ENCODE measurements at places on chromosomes 12 and 14.

DNA sequence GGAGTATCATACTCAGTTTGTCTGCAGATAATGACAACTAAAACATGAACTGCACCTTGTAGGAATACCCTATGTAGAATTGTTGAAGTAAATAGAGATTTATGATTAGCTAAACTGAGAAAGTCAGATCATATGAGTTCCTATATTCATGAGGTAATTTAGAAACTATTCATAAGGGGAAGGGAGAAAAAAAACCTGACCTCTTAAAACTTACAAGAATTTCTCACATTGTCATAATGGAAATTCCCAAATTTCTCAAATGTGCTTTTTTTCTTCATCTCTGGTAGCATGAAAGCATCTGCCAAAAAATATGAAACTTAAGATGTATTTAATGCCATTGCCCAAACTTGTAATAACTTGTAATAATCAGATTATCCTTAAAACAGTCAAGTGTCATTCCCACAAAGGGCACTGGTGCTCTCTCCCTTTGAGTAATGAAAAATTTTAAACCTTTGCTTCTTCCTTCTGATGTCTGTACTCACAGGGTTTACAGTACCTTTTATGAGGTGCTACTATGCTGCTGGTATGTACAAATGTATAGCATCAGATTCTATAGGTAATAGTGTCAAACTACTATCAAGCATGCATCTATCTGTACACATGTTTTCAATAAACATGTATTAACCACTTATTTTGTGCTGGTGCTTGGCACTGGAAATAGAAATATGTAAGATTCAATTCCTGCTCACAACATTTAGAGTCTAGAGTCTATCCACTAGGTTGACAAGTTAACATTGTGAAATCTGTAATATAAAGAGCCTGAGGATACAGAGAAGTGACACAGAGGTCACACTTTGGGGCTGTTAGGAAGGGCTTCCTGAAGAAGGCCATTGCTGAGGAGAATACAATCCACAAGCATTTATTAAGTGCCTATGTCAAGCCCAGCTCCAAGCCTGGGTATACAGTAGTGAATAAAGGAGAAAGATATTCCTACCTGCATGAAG, 17.4 kb upstream of the DRAM1 start:
- no peak for DNase-seq

DNA sequence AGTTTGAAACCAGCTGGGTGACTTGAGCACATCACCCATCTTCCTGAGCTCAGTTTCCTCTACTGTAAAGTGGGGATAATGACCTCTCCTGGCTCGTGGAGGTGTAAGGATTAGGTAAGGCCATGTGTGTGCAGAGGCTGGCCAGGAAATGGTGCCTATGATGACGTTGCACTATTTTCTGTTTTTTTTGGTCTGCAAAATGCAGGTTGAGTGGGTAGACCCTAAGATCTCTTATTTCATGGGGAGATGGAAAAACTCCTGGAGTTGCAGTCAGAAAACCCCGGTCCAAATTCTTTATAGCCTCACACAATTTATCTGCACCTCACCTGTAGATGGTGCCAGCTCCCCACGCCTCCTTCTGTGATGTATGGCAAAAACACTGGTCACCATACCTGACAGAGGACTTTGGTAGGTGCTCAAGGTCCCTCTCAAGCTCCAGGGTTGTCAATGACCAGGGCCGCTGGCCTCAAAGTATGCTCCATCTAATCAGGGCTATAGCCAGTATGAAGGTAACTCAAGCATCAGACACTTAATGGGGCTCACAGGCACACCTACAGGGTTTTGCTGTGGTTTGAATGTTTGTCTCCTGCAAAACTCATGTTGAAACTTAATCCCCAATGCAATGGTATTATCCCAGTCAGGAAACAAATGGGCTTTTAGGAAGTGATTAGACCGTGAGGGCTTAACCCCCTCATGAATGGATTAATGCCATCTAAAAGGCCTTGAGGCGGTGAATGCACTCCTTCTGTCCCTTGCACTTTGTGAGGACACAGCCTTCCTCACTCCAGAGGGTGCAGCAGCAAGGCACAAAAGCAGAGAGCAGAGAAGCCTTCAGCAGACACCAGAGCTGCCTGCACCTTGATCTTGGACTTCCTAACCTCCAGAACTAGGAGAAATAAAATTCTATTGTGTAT, 17.6 kb downstream of the C14orf132 start:
- no peak for DNase-seq

DNA sequence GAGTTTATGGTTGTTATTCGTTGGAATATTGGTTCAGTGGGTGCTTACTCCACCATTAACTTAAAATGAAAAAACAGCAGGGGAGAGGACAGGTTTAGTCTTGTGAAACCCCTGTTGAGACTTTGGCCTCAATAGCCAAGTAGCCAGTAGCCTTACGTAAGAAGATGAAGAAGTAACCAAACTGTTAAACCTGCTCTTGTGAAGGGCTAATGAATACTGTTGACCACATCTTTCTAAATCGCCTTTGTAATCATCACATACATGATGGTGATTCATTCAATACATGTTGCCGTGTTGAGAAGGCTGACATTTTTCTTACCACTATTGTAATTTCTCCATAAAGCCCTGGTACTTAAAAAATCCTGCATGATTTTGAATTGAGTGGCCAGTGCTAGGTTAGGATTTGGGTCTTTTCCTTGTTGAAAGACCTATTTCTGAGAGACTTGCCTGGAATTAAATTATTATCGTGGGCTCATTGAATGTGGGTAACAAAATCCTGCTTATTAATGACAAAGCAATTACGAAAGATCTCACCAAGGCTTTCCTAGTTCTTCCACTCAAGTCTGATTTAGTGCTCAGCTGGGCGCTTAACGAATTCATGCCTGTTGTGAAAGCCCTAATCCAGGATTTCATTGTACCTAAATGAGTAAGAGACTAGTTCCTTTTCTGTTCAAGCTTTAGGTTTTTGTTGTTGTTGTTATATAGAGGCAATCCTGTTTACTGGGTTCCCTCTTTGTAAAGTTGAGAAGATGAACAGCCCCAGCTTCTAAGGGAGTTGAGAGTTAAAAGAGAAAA, 333.1 kb downstream of the FUT8 start:
- no peak for DNase-seq

DNA sequence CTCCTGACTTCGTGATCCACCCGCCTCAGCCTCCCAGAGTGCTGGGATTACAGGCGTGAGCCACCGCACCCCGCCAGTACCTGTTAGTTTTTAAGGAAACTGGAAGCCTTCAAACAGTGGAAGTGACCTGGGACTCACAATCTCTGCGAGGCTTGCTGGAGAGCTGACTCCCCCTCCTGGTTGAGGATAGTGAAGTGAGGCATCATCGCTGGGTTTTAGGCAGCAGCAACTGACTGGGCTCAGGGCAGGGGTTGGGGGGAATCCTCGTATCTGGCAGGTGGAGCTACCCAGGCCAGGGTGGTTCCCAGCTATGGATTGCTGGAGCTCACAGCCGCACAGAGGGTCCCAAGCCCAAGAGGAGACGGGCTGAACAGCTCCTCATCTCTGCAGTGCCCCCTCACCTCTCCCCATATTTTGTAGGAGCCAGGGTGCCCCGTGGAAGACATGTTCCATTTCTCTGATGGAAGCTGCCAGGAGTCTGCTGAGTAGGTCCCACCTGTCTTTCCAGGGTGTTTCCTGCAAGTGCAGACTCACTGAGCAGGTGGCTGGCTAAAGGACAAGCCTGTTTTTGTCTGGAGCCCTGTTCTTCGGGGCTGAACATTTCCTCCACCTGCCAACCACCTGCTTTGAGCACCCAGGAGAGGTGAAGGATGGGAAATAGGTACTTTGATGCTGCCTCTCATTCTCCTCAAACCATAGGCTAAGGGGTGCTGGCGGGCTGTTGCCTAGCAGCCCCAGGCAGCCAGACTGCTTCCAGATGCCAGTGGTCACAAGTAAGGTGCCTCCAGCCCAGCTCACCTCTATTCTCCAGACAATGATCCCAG, 3.1 kb downstream of the AVIL start:
- no peak for DNase-seq

DNA sequence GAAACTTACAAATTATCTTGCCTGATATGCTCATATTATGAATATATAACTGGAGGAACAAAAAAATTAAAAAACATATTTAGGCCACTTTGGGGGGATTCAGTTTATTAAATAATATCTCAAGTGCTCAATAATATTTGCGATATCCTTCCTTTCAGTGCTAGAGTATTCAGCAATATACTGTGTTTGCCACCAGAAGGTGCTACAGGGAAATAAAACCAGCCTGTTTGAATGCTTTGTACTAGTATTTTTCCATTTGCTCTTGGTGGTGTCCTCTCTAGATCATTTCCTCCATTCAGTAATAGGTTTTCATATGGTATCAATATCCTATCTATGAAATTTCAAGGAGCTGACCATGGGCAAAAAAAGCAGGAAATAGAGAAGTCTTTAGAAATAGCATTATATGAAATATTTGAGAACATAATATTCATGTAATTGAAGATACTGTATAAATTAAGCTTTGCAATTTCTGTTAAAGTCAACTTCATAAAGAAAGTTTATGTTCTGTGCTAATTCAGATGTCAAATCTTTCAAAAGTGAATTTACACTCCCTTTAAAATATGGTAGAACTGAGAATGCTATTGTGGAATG, 106.2 kb upstream of the NAV3 start:
- no peak for DNase-seq

- DNase-seq = no peak
Observed at GRCh38 chr12:94618995-94619695, 31.2 kb downstream of the TMCC3 start.

GRCh38 chr14:56514663-56515371, 64.8 kb upstream of the TMEM260 start:
- no peak for DNase-seq

DNA sequence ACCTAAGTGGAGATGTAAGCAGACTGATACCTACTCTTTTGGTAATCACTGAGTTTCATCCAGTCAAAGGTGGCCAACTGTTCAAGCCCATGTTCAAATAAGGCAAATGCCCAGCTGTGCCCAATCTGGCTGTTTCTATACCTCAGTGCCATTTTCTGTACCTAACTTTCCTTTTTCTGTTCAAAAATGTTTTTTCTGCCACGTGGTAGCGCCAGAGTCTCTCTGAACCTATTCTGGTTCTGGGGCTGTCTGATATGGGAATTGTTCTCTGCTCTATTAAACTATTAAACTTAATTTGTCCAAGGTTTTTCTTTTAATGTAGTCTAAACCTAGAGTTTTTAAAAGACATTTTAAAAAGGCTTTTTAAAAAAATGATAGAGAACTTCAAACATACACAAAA, 391.2 kb downstream of the NOVA1 start:
- DNase-seq = no peak

DNA sequence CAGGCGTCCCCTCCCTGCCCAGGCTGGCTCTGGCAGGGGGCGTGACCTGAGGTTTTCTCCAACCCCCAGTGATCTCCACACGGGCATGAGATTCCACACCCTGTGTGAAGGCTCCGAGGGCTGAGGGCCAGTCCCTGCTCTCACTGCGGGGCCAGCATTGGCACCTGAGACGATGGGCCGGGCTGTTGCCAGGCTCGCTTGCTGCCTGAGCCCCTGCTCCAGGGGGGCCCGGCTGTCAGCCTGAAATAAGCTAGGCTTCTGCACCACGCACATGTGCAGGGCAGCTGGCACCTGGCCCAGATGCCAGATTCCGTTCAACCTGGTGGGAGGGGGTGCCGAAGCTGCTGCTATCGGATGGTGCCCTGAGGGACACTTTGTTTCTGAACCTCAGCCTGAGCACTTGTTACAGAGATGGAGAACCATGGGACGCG, 196.5 kb upstream of the PRMT8 start:
- DNase-seq = no peak

- DNase-seq = no peak
Observed at GRCh38 chr14:69886453-69887242, 7.4 kb downstream of the SMOC1 start.

- no peak for DNase-seq
Observed at GRCh38 chr12:20883288-20883687, 72.8 kb downstream of the SLCO1B3 start.

All from activated T-helper 9 cell treated with anti-CD3 and anti-CD28 coated beads, Interleukin-2, amount 50 U/mL, for 16 hours (primary cell).